CD4-positive, alpha-beta T cell treated with Interleukin-17A for 1 hour (primary cell): ENCODE measurements at places on chromosomes 2 and 18.

DNA sequence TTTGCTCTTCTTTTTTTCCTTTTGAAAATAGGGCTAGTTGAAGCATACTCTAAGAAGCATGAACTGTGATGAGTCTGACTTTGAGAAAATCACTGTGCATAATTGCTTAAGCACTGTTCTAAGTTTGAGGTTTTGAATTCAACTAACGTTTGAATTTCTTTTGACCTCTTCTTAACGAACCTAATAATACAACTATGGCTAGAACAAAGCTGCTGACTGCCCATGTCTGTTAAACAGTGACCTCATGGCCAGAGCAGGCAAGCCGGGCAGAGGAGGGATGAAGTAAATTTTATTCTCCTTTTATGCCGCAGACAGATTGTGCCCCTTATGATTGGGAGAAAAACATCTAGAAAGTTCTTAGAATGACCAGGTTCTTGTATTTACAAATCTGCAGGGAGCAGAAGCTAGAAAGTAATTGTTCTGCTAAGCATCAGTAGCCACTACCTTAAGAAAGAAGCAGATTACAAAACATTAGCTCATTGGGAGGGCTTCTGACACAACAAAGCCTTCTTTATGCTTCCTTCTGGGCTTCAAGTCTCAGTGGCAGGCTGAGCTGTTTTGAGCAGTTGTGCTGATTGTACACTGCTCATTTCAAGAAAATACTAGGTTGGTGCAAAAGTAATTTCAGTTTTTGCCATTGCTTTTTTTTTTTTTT, 97.8 kb upstream of the RASGRP3 start:
- no peak for DNase-seq

- no peak for DNase-seq
Measured at GRCh38 chr2:29276151-29276550, 160.9 kb downstream of the CLIP4 start.

GRCh38 chr2:161232571-161232970, 72.3 kb downstream of the TANK start:
- no peak for DNase-seq

DNA sequence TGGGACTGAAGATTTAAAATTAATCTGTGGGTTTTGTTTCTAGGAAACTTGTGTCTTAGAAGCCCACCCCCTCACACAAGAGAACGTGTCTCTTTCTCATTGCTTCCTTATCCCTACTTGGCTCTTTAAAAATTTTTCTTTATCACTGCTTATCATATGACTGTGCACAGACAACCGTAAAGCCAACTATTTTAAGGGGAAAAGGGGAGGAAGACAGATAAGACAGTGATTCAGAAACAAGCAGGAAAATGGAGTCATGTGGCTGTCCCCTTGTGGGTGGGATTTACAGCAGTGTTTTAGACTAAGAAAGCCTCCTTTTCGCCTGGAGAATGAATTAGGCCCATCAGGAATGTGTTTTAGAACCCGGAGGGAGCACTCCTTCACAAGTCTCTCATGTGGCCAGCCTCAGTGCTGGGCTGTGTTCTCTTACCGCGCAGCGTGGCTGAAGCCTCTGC, 17.6 kb downstream of the PRKCE start:
- DNase-seq: no peak

GRCh38 chr2:2405780-2406179, 74.7 kb upstream of the MYT1L start:
- no peak for DNase-seq

- DNase-seq: no peak
Measured at GRCh38 chr2:8217468-8218030, 464.3 kb upstream of the ID2 start.

DNA sequence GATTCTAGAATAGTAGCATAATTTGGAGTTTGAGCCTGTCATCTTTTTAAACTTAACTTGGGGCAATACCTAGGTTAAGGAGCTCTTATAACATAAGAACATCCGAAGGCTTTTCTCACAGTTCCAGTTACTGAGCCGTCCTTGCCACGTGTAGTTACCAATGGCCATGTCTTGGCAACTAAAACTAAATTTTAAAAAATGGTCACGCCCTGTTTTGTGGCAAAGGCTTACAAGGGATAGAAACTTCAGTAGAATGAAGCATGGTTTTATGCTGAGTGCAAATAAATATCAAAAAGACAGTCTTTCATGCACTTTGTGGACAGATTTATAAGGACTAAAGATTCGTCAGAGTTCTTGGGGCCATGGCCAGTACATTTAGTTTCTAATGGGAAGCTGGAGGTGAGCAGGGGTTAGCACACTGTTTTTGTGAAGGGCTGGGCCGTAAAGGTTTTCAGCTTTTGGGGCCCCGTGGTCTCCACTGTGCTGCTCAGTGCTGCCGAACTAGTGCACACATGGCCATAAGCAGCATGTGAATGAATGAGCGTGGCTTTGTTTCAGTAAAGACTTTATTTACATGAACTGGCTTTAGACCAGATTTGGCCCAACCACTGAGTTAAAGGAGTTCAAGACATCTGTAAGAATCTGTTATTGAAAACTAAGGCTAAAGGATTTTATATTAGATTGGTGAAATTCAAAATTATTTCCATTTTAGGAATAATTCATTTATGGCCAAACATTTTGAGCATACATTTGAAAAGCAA, 41.1 kb downstream of the GRHL1 start:
- no peak for DNase-seq

DNA sequence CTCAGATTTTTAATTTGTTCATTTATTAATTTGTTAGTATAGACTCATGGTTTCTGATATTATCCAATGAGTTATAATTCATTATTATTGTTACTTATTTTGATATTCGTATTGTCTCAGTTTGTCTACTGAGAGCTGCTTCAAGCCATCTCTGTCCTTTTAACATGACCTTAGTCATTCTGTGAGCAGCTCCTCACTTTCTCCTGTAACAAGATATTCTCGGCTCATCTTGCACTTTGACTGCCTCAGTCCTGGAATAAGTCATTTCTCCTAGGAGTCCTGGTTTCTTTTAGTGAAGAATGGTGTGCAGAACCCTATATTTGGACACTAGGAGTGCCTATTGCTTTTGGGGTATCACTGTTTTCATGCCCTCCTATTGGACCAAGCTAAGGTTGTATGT, 13.2 kb downstream of the ASB1 start:
- no peak for DNase-seq

GRCh38 chr2:94970353-94970752, 55.2 kb upstream of the MAL start:
- no peak for DNase-seq

GRCh38 chr2:166088634-166089033, 39.2 kb downstream of the SCN1A start:
- DNase-seq: no peak

DNA sequence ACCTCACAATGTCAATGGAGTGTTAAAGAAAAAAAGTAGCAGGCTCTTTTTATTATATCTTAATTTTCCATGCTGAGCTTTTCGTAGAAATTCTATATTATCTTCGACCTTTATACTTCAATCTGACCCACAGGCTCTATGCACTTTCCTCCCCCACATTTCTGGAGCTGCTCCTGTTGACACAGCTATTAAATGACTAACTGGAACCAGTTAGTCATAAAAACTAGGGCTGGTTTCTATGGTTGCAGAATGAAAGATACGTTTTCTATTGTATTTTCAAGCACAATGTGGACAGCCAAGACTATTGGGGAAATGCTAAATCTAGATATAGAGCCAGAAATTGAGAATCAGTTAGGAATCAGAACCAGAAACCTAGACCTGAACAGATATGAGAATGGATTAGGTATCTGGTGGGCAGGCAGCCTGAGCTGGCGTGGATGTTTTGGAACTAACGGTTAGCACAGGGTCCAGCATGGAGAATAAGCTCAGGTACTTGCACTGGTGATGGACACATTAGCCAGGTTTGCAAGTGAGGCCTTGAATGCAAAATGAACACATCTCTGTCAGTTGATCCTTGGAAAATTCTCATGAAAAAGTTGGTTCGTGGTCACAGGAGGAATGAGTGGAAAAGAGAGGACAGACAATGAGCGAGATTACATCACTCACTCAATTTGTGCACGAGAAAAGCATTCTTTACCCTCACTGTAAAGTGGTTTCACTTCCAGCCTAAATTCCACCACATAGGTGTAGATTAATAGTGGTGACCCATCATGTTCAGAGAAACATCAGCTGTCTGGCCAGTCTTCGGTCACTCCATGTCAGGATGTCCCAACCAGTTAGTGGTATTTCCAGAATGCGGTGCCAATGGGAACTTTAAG, 144.6 kb upstream of the EPHA4 start:
- no peak for DNase-seq

DNA sequence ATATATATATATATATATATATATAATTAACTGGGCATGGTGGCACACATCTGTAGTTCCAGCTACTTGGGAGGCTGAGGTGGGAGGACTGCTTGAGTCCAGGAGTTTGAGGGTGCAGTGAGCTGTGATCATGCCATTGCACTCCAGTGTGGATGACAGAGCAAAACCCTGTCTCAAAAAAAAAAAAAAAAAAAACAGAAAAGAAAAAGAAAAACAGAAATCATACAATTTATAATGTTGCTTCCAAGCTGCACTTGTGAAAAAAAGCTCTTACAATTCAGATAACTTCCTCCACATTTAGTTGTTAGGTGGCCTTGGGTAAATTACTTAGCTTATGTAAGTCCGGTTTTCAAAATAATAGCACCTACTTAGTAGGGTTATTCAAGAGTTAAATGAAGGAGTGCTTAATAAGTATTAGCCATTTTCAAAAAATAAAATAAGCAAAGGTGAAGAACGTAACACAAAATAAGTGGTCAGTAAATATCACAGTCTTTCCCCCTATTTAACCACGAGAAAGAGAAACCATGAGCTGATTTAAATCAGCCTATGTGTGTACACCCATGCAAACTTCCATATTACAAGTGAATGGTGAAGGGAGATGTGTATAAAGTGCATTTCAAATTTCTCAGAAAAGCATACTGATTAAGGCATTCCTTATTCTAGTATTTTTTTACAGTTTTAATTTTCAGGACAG, 2.3 kb downstream of the WIPF1 start:
- peak; percentile 66 for DNase-seq
